Omental fat pad (tissue), 4 donors: ENCODE measurements at places on chromosomes 4 and X.

DNA sequence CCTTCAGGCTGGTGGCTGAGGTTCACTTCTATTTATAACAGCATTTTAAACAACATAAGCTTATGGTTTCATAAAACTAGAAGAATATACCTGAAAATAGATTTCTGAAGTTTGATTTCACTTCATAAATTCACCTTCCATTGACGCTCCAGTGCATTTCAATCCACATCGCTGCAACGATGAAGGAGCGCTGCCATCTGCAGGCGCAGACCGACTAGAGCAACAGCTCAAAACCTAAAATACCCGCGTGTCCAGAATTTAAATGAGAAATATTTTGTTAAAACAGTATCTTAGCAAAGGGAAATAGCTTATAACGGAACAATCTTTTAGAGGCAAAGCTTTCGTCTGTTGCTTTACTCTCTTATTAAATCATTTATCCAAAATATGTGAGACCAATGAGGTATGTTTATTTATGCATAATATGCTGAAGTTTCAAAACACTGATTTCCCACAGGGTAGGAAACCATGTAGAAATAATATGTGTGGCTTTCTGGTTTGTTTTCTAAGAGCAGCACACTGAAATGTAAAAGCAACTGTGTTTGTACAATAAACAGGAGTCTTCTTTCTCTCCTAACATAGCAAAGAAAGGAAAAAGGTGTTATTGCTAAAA lies 816.4 kb upstream of the FRG1 start:
- no peak for DNase-seq

GRCh38 chr4:15945516-15945915 lies 7.0 kb upstream of the FGFBP1 start:
- DNase-seq: no peak

DNA sequence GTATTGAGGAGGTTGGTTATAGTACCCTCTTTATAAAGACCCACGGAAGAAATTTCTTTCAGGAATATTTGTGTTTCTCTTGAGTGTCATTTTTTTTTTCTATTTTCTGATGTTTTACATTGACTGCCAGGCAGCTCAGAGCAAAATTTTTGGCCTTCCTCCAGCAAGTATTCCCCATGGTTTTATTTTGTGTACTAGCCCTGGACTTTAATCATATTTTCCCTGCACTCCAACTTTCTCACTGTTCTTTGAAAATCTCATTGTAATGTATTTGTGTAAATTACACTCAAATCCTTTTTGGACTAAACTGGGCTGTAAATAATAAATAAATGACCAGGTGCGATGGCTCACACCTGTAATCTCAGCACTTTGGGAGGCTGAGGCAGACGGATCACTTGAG lies 45.6 kb upstream of the USP46 start:
- DNase-seq: no peak

DNA sequence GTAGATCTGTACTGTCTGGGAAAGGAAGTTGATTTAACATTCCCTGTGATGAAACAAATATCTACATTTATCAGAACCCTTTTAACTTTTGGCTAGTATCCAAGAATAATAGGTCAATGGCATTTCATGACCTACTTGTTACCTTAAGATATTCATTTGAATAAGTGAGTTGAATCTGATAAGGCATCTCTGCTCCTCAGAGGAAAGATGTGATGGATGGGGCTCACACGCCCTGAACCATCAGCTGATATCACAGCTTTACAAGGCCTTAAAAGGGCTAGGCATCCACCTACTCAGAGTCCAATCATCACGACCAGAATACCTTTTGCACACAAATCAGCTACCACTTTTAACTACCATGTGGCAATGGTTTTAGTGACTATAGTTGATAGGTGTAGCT lies 90.2 kb upstream of the PDLIM3 start:
- no peak for DNase-seq

GRCh38 chr4:153220682-153221395 lies 16.6 kb downstream of the TRIM2 start:
- no peak for DNase-seq

DNA sequence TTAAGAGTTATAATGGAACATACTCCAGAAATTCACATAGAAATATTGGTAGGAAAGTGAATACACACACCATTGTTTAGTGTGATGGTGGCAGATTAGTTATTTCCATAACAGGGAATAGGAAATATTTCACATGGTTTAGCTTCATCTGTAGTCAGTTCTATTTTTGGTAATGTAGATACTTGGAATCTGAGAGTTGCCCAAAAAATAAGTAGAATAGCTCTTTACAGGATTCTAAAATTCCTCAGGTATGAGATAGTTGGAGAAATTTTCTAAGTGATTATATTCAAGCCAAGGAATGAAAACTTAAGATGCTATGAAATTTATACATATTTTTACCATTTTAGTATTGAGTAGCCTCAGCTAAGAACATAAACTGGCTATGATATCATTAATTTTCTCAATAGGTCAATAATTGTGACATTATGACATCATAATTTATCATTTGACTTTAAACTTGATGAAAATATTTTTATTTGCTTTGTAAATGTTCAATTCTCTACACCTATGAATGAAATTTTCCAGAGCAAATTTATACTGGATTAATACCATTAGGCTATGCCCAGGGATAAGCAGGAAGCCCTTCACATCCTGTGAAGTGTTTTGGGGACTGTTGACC lies 35.8 kb downstream of the CPEB2 start:
- no peak for DNase-seq

- no peak for DNase-seq
Measured at GRCh38 chrX:53116101-53116500, 22.2 kb downstream of the KANTR start.

- DNase-seq: no peak
Measured at GRCh38 chr4:188554413-188554812, 415.2 kb downstream of the TRIML1 start.

- DNase-seq: no peak
Measured at GRCh38 chr4:87669373-87669772, 19.3 kb downstream of the DMP1 start.

- DNase-seq: no peak
Measured at GRCh38 chr4:18850867-18851266, 829.3 kb upstream of the LCORL start.

DNA sequence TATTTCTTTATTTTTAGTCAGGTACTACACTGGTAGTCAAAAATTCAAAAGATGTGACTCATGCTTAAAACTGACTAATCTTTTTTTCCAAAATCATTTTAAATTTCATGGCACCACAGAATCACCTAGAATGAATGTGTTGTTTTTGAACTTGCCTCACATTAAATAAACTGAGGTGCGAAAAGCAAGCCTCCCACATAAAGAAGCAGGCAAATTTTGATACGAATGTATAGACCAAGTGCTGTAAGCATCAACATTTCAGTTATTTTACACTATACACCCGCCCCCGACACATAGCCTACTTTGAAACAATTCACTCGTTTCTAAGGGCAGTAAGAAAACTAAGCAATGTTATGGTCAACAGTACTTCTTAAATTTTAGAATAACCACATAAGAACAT lies 94.3 kb downstream of the MRPL1 start:
- no peak for DNase-seq

DNA sequence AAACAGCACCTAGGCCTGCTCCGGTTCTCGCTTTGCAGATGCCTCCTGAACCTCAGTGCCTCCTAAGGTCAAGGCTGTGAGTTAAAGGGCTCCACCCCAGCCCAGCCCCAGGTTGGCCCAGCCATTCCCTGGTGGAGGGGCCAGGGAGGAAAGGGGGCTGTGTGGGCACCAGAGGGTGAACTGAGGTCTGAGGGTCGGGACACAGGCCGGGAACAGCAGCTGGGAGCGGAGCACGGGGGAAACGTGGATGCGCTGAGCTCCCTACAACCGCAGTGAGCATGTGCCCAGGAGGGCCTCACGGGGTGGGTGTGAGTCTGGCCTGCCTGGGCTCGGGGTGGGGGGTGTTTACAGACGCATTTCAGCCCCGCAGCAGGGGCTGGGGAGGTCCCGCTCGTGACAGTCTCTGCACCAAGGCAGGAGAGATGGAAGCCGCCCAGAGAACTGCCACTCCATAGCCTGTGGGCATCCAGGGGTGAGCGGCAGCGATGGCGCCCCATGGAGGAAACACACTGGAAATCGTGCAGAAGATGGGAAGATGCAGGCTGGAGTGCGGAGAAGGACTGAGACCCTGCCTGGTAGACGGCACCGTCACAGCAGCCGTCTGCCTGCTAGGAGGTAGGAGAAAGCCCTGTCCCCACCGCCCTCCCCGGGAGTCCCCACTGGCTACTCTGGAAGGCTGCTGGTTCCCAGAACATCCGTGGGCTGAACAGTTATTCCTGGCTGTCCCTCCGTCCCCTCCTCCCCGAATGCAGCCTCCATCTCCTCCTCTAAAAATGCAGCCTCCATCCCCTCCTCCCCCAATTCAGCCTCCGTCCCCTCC lies 9.9 kb upstream of the SLC25A6 start:
- no peak for DNase-seq

DNA sequence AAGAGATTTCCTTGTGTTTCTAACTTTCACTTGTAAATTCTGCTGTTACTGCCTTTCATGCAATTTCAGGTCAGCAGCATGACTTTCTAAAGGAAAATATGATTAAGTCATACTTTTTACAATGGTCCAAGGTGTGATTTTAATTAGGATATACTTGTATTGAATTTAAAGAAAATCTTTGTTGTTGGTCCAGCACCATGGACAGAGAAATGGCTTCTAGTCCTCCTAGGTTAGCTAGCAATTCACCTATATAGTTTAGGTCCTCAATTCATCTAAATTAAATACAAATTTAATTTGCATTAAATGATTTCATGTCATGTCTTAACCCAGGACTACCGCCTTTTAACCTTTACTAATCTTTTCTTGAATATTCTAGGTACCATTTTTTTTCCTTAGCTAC lies 304.9 kb upstream of the RPS6KA3 start:
- no peak for DNase-seq

GRCh38 chr4:122784261-122784660 lies 42.4 kb upstream of the FGF2 start:
- DNase-seq: no peak

DNA sequence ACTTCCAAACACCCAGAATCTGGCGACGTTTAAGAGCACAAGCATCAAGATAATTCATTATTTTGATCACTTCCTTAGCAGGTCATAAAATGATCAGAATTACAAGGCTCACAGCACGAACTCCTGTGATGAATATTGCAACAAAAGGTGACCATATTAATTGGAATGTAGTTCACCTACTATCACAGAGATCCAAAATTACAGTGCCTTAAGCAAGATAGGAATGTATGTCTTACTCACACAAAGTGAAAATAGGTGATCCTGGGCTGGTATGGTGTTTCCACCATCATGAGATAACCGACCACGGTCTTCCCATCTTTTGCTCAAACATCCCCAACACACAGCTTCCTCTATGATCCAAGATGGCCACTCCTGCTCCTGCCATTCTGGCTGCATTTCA lies 131.2 kb downstream of the SCFD2 start:
- DNase-seq: no peak

GRCh38 chr4:112109360-112110058 lies 35.7 kb upstream of the FAM241A start:
- DNase-seq: no peak

GRCh38 chr4:110953191-110953590 lies 330.3 kb upstream of the PITX2 start:
- DNase-seq: no peak

- DNase-seq: no peak
Measured at GRCh38 chr4:14151101-14151500, 523.6 kb upstream of the BOD1L1 start.

- no peak for DNase-seq
Measured at GRCh38 chr4:112747036-112747435, 110.1 kb downstream of the LARP7 start.

DNA sequence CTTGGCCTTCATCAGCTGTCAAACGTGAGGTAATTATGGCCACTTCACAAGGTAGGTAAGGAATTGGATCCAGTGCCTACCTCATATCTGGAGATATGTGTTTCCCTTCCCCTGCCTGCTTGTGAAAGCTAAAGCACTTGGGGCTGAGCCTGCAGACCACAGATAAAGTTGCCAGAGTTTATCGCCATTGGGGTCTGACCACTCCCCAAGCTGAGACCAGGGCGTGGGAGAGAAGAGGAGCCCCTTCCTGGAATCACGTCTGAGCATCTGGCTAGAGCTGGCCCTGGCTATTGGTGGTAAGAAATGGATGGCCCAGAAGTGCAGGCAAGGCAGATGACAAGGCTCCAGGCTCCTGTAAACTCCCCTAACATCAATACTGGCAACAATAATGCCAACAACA lies 2.7 kb downstream of the ALAS2 start:
- DNase-seq: no peak

DNA sequence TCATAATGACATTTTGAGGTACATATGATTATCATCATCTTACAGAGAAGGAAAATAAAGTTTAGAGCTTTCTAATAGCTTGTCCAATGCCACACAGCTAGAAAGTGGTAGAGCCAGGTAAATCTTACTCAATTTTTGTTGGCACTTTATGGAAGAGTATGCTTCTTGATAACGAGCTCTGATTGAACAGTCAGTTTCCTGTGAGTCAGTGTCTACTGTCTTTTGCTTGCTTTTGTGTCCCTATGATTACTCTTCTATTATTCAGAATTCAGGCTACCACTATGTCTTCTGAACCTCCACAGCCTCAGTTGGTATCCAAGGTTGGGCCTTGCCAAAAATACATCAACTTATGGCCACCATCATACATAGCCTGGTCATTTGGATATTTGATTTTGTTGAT lies 2.6 kb downstream of the FAAH2 start:
- DNase-seq: no peak

GRCh38 chr4:17024425-17024824 lies 126.0 kb upstream of the LDB2 start:
- DNase-seq: no peak

DNA sequence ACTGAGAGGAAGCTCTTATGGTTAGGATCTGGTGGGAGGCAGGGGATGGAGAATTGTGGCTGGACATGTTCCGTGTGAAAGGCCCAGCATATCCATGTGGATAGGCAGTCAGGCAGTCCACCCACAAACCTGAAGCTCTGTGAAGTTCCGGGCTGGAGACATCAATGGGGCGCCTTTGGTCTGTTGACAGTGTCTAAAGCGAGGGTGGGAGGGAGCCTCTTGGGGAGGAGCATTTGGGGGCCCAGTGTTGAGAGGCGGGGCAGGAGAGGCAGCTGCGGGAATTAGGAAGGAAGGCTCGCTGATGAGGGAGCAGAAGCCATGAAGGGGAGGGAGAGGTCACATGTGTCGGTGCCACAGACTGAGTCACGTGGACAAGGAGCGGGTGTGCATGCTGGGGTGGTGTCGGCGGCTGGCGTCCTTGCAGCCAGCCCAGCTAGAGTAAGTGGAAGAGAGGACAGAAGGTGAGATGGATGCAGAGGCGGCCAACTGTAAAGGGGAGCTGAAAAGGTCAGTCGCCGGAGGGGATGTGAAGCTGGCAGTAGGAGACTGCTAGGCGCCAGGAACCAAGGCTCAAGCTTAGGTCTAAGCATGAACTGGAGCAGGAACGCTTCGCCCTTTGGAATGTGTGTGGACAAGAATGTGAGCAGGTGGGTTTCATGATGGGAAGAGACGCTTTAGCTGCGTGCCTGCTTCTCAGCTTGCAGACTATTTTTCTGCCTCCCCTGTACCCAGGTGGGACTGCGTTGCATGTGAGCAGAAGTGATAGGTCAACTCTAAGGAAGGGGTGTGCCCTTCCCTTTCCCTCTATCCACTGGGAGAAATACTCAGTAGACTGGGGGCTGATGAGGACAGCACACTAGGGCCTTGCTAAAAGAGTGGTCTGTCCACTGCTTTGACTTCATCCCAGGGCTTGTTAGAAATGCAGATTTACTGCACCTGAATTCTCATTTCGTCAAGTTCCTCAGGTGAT lies 44.0 kb upstream of the TLR2 start:
- no peak for DNase-seq

- DNase-seq: no peak
Measured at GRCh38 chr4:170978990-170979389, 834.2 kb upstream of the GALNTL6 start.
